ENCODE measurements at places on chromosomes 5 and 9. TPM values are rescaled to one million over a fixed set of nuclear protein-coding genes. Genes with fewer than 3 reads are reported as not detected.

GABRA6 gene
- polyA plus RNA-seq = not detected

CYLC2 gene
- polyA plus RNA-seq = not detected

SVEP1 gene
- polyA plus RNA-seq = 7.7 TPM

CCL28 gene
- polyA plus RNA-seq = 0.68 TPM

SARDH gene
- polyA plus RNA-seq = 1.5 TPM

GRCh38 chr5:135829681-135830383, 4.6 kb upstream of the SLC25A48 start:
- DNase-seq = no peak

- DNase-seq = no peak
Observed at GRCh38 chr9:37198831-37199230, 78.5 kb downstream of the ZCCHC7 start.

DNA sequence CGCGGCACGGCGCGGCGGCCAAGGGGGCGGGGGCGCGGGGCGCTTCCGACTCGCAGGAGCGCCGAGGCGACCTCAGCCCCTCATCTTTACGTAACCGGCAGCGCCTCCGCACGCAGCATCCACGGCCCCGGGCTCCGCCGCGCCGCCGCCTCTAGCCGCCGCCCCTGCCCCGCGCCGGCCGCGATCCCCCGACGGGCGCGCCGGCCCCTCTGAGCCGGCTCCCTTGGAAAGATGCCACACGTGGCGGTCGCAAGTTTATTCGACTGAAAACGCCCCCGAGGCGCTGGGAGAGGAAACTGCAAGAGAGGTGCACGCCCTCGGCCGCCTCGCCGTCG, 1.0 kb downstream of the KLF9 start:
- DNase-seq = no peak

GRCh38 chr5:175392236-175392635, 51.7 kb downstream of the DRD1 start:
- DNase-seq = no peak

GRCh38 chr5:150153957-150154617, 1.6 kb downstream of the PDGFRB start:
- no peak for DNase-seq

DNA sequence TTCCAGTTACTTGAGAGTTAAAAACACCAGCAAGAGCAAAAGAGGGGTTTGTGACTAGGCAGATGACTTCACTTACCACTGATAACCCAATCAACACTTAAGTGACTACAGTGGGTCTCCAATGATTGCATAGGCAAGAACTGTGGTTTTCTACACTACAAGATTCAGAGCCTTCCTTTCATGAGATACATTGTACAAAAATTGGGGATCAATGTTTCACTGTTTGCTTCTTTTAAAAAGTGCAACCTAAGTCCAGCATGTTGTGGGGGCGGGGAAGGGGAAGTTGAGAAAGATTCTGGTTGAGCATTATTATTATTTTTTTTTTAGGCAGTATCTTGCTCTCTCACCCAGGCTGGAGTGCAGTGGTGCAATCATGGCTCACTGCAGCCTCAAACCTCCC, 3.6 kb downstream of the IQGAP2 start:
- DNase-seq = no peak

GRCh38 chr5:92484484-92484883, 1096.5 kb downstream of the NR2F1-AS1 start:
- DNase-seq = no peak

DNA sequence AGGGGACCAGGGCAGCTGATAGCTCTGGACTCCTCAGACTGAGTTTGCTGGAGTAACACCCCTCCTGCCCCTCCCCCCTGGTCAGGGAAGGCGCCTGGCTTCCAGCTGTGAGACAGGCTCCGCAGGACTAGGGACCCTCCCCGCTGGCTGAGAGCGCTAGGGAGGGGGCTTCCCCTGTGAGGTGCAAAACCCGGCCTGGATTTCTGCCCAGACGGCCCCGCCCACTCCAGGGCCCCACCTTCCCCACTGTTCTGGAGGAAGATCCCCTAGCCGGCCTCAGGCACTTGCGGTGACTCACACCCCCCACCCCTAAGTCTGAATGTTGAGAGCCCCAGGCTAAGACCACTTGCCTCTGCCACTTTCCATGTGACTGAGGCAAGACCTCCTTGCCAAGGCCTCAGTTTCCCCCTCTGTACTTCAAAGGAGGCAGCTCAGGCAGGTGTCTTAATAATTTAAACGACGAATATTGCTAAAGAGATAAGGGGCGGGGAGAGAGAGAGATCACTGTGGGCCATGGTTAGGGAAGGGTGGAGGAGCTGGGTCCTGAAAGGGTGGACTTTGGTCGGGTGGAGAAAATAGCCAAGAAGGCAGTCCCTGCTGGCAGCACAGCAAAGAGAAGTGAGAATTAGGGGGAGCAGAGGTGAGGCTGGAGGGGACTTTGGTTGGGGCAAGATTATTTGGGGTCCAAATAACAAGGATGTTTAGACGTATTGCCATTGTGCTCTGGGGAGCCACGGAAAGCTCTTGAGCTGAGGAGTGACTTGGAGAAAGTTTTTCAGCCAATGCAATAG, 1.0 kb upstream of the DAB2IP start:
- DNase-seq = peak; percentile 76

DNA sequence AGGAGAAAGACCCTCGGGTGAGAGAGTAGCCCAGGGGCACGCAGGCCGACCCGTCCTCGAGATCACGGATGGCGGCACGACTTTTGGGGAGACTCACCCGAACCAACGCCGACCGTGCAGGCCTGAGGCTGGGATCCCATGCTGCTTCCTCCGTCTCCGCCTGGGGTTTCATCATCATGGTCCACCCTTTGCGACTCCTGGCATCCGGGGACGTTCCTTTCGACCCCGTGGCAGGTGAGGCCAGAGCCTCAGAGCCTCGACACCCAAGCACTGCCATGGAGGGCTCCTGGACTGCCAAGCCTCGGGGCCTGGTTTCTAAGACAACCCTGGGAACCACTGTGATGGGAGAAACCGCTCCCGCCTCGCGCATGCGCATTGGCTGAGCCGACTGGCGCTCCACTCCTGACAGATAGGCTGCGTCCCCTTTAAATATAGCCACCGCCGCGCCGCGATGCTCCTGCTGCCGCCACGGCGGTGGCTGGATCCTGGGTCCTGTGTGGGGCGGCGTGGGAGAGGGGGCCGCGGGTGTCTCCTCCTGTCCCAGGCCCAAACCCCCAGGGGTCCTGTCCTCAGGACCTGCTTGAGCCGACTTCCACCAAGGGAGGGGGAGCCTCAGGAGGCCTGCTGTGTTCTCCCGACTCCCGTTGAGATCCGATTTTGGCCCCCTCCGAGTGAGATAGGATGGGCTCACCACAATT, 481.6 kb downstream of the SPATA31A7 start:
- no peak for DNase-seq
